ENCODE measurements at places on chromosomes 1 and 21. TPM values are rescaled to one million over a fixed set of nuclear protein-coding genes. Genes with fewer than 3 reads are reported as not detected.

- no peak for ATAC-seq
These were observed 5.2 kb upstream of the S100A2 start for GRCh38 chr1:153570874-153571273.

DNA sequence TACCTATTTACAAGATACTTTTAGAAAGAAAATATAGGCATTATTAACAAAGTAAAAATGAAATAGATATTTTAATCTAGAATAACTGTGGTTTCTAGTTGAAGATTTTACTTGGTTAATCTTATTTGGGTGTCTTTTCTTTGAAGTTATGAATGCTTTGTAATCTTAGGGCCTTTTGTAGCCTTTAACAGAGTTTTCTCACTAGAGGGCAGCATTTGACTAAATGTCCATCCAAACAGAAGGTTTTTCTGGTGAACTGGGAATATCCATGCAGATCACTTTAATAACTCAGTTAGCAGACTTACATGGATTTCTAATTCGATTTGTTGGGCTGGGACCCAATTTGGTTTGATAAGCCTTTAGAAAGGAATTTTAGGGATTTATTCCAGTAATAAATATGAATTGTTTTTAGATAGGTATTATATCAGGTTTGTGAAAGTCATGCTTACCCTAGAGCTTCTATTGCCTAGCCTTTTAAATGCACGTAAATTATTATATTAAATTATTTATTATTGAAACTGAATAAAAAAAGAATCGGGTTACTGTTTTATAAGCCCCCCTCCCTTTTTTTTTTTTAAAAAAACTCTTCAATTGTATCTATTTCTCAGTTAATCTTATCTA lies 119.7 kb downstream of the ZNF326 start:
- ATAC-seq: no peak

The DIO1 gene
- 0.36 TPM for total RNA-seq

The CELA3A gene
- total RNA-seq: not detected

DNA sequence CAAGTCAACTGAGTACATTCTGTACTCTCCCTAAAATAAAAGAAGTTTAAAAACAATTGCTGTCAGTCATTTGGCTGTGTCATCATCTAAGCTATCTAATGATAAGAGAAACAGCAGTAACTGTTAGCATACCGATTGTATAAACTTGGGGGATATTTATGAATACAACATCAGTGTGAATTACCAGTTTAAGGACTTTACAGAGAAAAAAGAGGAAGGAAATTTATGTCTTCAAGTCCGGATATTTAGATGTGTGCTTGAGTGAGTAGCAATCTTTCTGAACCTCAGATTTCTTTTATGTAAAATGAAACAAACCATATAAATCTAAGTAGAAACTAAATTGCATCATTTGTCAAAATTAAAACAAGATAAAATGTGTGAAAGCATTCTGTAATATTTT lies 1557.0 kb downstream of the MRPL39 start:
- ATAC-seq: no peak

DNA sequence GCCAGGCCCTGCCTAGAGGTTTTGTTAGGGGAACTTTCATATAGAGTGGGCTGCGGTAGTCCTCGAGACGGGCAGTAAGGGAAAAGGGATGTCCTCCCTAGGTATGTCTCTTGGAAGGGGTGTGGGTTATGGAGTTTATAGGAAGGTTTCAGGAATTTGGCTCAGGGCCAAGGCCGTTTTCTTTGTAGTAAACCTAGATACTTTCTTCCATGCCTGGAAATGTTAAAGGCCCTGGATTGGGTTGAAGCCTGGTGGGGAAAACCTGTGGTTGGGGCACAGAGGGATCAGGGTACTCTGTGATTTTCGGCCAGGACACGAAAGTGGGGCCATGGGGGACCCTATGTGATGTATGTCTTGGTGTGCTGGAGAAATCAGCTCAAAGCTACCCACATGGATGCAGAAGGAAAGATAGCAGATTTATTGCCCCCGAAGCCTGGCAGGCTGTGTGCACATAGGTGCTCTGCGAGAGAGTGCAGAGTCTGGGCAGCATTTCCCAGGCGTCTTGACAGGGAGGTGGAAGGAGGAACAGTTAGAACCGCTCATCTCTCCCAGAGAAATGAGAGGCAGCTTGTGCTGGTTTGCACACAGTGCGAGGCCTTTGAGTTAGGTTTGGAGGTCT lies 1.7 kb downstream of the SNAP47 start:
- ATAC-seq: no peak

GRCh38 chr1:22832414-22832786 lies 121.8 kb downstream of the EPHB2 start:
- ATAC-seq: no peak

The TMEM61 gene
- not detected for total RNA-seq

DNA sequence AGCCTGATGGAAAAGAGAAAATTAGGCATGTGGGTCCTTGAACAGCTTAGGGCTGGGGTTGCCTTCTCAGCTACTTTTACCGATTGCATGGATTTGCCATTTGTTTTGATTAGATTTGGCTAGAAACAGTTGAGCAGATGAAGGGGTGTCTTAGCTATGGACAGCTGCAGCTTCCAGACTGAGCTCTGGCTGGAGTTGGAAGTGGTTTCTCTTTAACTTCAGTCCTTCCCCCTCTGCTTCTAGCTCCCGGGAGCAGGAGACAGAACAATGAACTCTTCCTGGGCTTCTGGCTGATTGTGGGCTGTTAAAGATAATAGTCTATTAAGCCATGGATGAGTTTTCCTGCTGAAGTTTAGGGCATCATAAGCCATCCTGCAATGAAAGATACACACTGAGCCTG lies 50.7 kb downstream of the UBE2T start:
- ATAC-seq: no peak

DNA sequence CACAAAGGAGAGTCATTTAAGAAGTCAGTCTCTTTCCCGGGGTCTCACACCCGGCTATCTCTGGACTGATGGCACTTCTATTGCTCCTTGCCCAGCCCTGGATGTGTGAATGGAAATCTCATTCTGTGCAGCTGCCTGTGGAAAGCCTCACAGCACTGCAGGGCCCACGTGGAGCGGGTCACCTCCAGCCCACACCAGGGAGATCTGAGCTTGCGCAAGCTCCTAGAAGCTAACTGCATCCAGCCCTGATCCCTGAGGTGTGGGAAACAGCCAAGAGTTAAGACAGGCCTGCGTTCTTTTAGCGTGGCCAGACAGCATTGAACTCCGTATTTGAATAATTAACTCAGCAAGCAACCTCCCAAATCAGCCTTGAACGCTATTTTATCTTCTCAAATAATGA lies 150.5 kb downstream of the LRIG2 start:
- ATAC-seq: no peak

GRCh38 chr1:12553963-12554362 lies 64.0 kb downstream of the DHRS3 start:
- ATAC-seq: no peak

The C1orf94 gene
- 0.70 TPM for total RNA-seq

The RIPPLY3 gene
- total RNA-seq: 0.16 TPM

DNA sequence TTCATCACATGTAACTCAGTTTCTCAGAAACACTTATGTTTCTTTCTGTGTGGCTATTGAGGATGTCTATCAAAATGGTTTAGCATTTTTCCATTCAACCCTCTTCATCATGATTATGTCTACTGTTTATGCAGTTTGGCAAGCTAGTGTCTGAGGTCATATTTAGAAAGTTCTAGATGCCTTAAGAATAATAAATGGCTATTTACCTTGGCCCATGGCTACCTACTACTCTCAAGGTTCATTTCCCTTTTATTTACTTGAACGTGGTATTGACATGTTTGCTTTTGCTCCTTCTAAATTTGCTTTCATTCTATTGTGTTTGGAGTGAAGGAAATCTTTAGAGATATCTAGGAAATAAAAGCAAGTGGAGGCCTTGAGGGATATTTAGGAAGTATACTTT lies 193.7 kb upstream of the OLFM3 start:
- no peak for ATAC-seq

- no peak for ATAC-seq
These were observed 149.6 kb downstream of the PTPRU start for GRCh38 chr1:29385966-29386365.

The RHOU gene
- 27.3 TPM for total RNA-seq

- ATAC-seq: peak; percentile 36
These were observed 54.6 kb upstream of the SIPA1L2 start for GRCh38 chr1:232684371-232685105.

The EDARADD gene
- total RNA-seq: 2.0 TPM
